Ureter (tissue), 1 donor: ENCODE measurements at places on chromosomes 5 and 9. TPM values are rescaled to one million over a fixed set of nuclear protein-coding genes. Genes with fewer than 3 reads are reported as not detected.

RASEF gene
- 33.7 TPM for total RNA-seq

CDH12 gene
- 0.42 TPM for total RNA-seq

STK32A gene
- total RNA-seq: 9.7 TPM

DNA sequence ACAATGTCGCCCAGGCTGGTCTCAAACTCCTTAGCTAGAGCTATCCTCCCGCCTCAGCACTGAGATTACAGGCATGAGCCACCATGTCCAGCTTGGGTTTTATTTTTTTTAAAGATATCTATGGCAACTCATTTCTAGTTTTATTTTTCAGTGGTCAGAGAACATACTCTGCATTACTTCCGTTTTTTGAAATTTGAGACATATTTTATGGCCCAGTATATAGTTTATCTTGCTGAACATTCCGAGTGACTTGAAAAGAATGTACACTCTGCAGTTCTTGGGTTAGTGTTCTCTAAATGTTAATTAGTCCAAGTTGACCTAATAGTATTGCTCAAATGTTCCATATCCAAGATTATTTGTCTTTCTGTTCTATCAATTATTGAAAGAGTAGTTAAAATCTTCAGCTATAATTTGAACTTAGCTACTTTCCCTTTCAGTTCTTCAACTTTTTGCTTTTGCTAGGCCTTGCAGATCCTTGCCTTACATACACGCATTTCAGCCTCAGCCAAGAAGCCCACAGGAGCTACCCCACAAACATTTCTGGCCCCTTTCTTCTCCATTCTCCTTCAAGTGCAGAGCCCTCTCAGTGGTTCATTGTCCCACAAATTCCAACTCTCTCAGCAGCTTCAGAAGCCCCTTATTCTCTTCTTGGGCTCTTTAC lies 22.3 kb upstream of the SNAPC3 start:
- no peak for DNase-seq

GRCh38 chr5:149153751-149154610 lies 12.7 kb downstream of the ABLIM3 start:
- no peak for DNase-seq

DNA sequence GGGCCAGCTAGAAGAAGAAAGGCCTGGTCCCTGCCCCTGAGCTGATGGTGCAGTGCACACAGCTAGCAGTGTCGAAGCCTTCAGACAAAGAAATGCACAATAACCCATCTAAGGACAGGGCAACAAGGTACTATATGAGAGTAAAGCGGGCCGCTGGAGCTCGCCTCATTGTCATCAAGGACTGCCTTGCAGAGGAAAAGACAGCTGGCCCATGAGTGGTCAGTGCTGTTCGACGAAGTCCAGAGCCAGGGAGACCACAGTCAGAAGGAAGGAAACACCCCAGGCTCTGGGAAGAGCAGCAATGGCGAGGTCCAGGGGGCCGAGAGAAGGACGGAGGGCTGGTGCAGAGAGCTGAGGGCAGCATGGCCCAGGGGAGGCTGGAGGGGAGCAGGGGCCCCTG lies 17.3 kb downstream of the ATPSCKMT start:
- no peak for DNase-seq

- no peak for DNase-seq
These were observed 88.7 kb downstream of the UGCG start for GRCh38 chr9:111985315-111985714.
